Psoas muscle (tissue), 8 donors: ENCODE measurements at places on chromosomes 2 and 18. TPM values are rescaled to one million over a fixed set of nuclear protein-coding genes. Genes with fewer than 3 reads are reported as not detected.

Gene LAMA3
- total RNA-seq, result 0.49 TPM

Gene LYG2
- not detected for total RNA-seq

DNA sequence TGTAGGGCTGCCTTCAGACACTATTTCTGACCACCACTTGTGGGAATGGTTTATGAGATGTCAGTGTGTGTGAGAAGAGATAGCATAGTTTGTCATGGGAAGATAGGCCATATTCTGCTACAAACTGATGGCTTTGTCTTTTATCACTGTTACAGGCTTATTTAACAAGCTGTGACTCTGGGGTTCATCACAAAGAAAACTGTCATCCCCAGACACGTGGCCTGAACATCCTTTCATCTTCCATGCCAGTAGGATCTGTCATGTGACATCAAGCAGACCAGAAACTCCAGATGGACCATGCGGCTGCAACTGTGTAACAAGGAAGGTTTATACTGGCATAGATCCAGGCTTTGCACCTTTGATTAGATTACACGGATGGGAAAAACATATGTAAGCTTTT lies 128.6 kb upstream of the KCNH7 start:
- no peak overlapping the region for H3K4me3 ChIP-seq
- H3K27ac ChIP-seq, result no peak overlapping the region
- no peak for DNase-seq

DNA sequence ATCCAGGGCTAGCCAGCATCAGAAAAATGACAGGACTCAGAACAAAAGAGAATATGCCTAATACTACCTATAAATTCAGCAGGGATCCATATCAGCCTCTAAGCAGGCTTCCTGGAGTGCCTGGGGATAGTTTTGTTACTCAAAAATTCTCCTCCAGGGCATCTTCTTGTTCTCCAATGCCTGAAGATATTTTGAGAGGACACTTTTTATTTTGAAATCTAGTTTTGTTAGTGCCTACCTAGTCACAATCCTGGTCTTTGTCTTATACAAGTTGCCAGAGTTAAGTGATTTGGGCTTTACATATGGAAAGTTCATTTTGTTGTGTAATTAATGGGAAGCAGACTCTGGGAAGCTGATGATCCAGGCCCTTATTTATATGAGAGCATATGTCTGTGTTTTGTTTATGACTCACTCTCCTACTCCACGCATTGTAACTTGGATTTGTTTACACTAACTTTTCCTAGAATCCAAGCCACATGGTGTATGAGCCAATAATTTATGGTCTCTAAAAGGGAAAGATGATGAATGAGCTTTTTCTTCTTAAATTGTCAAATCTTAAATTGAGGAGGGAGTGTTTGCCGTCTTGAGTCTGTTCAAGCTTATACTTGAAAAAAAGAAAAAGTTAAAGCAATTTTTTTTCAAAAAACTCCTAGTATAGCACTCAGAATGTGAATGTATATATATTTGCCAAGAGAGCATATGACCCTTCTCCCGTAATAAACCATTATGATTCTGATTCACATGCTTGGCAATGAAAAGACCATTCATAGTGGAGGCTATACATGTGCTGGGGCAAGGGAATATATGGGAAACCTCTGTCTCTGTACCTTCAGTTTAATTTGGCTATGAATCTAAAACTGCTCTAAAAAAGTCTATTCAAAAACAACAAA lies 370.3 kb downstream of the SETBP1 start:
- DNase-seq, result no peak
- H3K36me3 ChIP-seq, result no peaks in the 10 kb centered on the region
- H3K4me1 ChIP-seq, result peaks cover 10% of the 10 kb centered on the region
- H3K4me3 ChIP-seq, result no peak overlapping the region

DNA sequence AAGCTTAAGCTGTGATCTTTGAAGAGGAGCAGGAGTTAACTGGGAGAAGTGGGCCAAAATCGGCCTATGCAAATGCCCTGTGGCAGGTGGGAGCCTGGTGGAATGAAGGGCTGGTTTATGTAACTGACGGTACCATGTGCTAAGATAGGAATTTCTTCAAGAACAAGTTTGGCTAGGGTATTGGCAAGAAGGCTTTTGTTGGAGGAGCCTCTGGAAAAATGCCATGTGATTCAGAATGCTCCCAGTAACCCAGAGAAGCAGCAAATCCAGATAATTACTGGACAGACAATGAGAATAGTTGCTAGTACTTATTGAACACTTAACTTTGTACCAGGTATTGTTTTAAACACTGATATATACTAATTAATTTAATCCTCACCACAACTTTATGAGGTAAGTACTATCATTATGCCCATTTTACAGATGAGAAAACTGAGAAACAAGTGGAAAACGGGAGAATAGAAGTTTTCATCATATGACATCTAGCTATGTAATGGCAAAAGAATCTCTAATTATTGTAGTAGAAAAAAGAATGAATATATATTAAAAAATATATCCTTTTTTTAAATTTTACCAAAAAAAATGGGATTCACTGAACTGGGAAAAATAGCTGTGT lies 9.1 kb upstream of the FAM124B start:
- no peak for DNase-seq
- no peaks in the 10 kb centered on the region for H3K27me3 ChIP-seq
- H3K4me3 ChIP-seq, result no peak overlapping the region
- H3K4me1 ChIP-seq, result peaks cover 9% of the 10 kb centered on the region
